ENCODE measurements at places on chromosomes 5 and 9.

- DNase-seq: no peak
These were observed 225.9 kb downstream of the VPS13A start for GRCh38 chr9:77403239-77403638.

DNA sequence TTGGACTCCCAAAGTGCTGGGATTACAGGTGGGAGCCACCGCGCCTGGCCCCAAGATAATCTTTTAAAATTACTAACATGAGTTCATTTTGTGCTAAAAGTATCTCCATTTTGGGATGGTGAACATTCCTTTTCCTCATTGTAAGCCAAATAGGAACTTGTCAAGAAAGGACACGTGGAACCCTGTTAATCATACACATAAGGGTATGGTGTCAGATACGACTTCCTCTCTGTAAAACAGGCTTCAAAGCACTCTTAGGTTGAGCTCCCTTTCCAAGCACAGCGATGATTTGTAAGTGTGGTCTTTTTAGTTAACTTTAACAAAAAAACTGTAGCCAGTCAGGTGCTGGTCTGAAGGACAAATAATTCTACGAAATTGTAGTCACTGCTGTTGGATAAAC is 132.7 kb downstream of the UNC13B start:
- no peak for DNase-seq

GRCh38 chr5:86175224-86175623 is 442.5 kb upstream of the COX7C start:
- no peak for DNase-seq

GRCh38 chr9:125418404-125418803 is 156.8 kb downstream of the GAPVD1 start:
- DNase-seq: no peak

DNA sequence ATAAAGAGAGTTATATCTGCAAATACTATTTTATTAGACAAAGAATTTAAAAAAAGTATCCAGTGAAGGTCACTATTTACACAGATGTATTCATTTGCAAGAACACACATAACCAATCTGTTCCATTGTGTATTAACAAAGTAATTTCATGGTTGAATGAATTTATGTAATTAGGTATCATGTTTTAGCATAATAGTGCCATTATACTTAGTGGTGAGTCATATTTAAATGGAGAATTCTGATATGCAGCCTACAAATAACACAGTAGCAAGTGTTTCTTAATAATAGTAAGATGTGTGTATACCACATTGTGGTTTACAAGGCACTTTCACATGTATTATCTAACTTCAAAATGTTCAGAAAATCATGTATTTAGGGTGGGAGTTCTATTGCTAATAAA is 1028.5 kb upstream of the ACO1 start:
- DNase-seq: no peak

DNA sequence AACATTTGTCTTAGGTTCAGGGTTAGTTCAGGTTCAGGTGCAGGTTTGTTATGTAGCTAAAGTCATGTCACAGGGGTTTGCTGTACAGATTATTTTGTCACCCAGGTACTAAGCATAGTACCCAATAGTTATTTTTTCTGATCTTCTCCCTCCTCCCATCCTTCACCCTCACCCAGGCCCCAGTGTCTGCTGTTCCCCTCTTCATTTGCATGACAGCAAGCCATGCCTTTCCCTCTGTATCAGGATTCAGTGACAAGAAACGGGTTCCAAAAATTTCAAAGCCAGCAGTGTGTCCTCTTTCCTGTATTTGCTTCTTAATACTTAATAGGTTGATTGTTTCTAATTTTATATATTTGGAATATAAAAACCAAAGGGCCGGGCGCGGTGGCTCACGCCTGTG is 330.8 kb upstream of the SGCD start:
- no peak for DNase-seq

- DNase-seq: no peak
These were observed 168.0 kb downstream of the PRDM9 start for GRCh38 chr5:23675456-23675855.

DNA sequence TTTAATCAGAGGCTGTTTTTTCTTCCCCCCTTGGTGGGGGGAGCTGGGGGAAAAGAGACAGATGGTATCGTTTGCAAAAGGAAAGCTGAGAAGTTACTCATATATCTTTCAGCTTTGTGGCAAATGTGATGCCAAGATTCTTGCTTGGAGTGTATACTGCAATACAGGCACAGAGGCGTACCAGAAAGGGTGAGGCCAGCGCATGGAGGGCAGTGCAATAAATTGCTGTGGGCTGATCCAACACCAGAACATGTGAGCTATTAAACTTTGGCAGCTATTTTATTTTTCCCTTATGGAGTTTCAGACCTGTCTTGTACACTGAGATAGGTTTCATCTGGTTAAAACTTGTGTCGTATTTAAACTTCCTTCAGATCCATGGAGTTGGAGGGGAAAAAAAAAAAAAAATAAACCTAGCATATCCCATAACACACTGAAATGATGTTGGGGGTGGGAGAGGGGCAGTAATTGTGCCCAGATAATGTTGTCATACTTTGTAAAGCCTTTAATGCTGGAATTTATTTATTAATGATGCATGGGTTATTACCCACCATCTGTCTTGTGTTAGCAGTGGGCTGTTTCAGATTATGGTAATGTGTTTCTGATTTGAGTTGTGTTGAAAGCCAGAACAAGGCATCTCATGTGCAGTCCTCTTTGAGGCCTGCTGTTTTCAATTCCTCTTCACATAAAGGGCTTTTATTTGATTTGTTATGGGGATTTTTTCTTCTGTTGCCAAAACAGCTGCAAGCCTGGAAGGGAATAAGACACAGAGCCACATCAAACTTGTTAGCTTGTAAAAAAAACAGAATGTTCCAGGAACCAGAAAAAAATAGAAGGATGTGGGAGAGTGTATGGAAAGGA is 891.3 kb downstream of the TLE1 start:
- no peak for DNase-seq

GRCh38 chr9:26163931-26164330 is 485.7 kb upstream of the TUSC1 start:
- DNase-seq: no peak

GRCh38 chr5:177290816-177291596 is 12.5 kb downstream of the RAB24 start:
- no peak for DNase-seq

- DNase-seq: no peak
These were observed 31.6 kb upstream of the RFK start for GRCh38 chr9:76425677-76426453.

DNA sequence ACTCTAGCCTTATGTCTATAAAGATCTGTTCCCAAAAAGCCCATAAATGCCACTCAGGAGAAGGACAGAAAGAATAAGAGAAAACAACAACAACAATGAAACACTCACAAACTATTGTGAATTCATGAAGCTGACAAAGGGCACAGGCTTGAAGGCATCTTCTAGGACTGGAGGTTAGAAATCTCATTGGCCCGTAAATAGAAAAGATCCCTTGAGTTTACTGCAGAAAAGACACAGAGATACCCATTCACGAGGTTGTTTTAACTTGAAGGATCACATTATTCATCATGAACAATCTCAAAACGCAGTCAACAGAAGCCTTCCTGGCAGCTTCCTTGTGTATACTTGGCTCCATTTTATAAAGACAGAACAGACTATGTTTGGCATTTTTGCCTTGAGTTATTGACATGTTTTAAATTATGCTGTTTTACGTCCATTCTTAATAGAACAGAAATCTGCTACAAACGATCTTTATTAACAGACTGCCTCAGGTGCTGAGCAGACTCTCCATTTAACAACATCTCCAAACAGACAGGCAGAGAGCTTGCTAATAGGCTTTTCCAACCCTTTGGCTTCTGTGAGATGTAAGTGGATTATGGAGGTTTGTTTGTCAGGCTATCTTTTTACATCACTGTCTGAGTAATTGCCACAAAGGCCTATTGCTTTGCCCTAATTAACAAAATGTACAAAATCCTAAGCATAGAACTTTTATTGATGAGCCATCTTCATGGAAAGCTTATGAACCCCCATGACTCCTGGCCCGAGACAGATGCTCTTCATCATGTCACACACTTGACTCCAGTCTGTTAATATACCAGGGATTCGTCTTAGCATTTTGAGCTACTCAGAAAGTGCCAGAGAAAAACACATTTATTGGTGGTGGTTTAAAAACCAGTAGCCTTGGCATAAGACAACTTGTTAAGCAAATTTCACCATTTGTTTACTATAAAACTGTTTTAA is 735.3 kb upstream of the ZNF608 start:
- DNase-seq: no peak

- DNase-seq: no peak
These were observed 20.2 kb downstream of the OBP2B start for GRCh38 chr9:133188843-133189180.

DNA sequence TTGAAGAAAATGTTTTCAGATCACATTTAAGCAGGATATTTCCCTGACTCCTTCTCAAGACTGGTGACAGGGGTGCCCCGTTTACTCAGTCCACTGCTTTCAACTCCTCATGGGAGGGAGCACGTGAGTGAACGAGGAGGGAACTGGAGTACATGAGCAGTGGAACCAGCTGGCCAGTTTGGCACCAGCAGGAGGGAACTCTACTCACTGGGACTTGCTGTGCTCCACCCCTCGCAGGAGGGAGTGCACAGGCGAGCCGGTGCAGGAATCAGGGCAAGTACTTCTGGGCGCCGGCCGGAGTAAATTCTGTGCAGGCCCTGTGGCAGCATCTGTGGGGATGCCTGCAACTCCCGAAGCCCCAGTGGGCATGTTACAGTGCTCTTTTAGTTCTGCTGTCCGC is 1941.1 kb upstream of the C9orf72 start:
- no peak for DNase-seq

- no peak for DNase-seq
These were observed 178.9 kb downstream of the XRCC4 start for GRCh38 chr5:83256091-83256780.

DNA sequence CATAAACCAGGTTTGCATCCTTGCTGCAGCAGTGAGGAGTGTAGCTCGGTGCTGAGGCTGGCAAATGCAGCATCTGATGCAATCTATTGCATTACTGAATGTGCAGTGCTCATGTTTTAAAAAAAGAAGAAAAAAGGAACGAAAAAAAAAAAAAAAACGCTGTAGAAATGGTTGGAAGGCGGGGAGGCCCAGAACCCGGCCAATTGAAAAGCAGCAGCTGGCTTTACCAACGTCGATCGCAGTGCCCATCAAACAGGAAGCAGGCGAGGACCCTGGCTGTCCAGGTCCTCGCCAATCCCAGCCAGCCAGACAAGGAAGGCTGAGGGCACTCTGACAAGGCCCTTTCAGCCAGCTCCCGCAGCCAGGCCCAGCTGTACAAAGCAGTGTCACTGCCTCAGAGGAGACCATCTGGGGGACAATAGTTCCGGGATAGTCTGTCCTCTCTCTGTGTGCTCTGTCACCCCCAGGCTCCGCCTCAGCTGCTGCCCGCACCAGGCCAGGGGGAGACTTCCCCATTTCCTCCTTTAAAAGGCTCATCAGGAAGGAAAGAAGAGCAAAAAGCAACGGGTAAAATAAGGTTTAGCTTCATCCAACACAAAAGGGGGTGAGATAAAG is 21.8 kb upstream of the CPEB4 start:
- DNase-seq: no peak

Measured in type B pancreatic cell (in vitro differentiated cells).